ENCODE measurements at places on chromosomes 4 and X.

DNA sequence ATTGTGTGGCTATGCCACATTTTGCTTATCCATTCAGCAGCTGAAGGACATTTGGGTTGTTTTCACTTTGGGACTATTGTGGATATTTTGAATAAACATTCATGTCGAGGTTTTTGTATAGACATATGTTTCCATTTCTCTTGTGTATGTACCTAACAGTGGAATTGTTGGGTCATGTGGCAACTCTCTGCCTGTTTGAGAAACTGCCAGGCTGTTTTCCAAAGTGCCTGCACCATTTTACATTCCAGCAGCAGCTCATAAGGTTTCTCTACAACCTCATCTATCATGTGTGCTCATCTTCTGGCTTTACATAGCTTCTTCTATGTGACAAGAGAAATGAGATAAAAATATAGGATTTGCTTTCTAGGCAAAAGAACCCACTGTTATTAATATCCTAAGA, 29.5 kb upstream of the TSPAN5 start:
- no peak for DNase-seq

GRCh38 chr4:17492058-17492741, 19.7 kb downstream of the QDPR start:
- DNase-seq, result no peak

- no peak for DNase-seq
Measured at GRCh38 chr4:153794006-153794405, 5.1 kb upstream of the SFRP2 start.

DNA sequence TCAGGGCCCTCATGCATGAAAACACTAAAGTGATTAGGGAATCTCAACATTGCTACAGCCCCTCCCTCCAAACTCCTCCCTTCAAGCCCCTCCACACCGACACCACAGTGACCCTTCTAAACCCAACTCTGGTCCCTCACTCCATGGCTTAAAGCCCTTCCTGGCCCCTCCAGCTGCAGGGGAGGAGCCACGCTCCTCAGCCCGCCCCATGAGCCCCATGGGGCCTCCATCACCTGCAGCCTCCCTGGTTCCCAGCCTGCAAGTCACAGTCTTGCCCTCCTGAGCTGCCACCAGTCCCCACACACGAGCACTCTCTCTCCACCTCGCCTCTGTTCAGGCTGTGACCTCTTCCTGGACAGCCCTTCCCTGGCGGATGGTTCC, 31.2 kb downstream of the PPP2R2C start:
- no peak for DNase-seq

DNA sequence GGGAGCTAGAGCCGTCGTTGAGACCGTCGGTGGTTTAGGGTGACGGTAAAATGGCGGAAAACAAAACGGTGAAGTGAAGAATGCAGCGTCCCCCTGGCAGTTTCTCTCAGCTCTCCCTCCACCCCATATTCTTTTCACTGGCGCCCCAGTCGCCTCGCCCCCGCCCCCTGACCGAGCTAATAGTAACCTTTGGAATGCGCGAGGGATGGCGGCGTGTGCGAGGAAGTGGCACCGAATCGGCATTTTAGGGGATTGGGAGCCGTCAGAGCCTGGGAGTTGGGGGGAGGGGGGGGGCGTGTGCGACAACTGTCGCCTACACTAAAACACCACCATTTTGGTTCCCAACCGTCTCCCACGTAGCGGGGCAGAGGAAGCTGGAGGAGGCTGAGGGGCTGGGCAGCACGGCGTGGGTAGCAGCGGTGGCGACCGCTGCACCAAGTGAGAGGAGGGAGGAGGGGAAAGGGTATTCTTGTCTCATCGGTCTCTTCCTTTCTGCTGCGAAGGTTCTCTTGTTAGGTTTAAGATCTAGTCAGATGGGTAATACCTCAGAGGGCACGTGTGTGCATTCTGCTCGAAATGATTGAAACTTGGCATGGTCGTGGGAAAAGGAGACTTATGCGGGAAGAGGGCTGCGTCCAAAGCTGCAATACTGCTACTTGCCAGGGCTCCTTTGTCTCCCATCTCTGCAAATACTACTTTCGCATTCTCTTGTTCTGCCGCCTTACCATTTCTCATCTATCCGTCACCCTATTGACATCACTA, 840 bp downstream of the ZNF711 start:
- DNase-seq, result no peak

- no peak for DNase-seq
Measured at GRCh38 chr4:56961107-56961500, 16.3 kb downstream of the NOA1 start.

- no peak for DNase-seq
Measured at GRCh38 chr4:87505862-87506261, 23.3 kb downstream of the SPARCL1 start.

GRCh38 chrX:154486396-154487207, at the start of gene UBL4A:
UBL4A (minus strand) TSS chrX:154486615; CDS start chrX:154486584, 31 bp downstream.
- DNase-seq, result peak; percentile 50

- no peak for DNase-seq
Measured at GRCh38 chr4:142547974-142548373, 298.1 kb downstream of the INPP4B start.

DNA sequence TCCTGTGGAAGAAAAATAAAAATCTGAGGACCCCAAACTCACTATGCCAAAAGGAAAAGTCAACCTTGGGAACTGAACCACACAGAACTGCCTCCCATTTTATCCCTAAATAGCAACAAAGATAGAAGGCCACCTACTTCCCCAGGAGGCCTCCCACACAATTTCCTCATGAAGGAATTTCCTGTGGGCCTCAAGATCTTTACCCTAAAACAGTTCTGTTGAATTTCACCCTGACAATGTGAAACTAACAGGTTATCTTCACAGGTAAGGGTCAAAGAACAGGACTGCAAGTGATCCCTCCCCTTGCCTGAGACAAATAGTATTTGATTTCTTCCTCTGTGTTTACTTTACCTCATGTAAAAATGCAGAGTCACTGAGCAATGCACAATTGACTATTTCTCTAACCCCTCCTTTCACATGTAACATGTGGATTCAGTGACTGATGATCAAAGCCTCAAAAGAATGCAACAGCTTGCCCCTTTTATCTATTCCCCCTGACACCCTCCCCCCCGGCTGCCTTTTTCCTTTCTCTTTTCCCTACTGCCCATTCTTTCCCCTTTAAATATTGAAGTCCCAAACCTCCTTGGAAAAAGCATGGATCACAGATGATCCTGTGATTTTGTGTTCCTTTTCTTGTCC, 33.3 kb downstream of the MEPE start:
- no peak for DNase-seq

- no peak for DNase-seq
Measured at GRCh38 chr4:13527192-13527980, 16.9 kb downstream of the NKX3-2 start.

DNA sequence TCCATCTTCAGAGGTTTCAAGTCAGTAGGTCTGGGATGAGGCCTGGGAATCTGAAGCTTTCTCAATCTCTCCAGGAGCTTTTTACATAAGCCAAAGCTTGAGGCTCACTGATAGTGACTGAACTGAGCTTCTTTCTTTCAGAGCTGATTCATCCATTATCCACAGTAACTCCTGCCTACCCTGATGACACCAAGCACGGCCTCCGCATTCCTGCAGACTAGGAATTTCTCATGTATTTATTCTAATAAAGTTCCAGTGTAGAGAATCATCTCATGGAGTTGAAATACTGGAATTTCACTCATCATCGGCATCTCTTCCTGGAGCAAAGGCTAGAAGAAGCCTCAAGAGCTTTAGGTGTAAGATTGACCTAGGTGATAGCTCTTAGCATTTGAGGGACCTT, 12.1 kb upstream of the DCTD start:
- DNase-seq, result no peak

- DNase-seq, result no peak
Measured at GRCh38 chr4:57078685-57079521, 31.3 kb downstream of the IGFBP7 start.

GRCh38 chrX:105260291-105261043, 40.0 kb upstream of the TEX13A start:
- DNase-seq, result no peak

- no peak for DNase-seq
Measured at GRCh38 chrX:43566170-43566569, 89.9 kb upstream of the MAOA start.

- no peak for DNase-seq
Measured at GRCh38 chr4:40206426-40206825, 9.6 kb downstream of the RHOH start.

DNA sequence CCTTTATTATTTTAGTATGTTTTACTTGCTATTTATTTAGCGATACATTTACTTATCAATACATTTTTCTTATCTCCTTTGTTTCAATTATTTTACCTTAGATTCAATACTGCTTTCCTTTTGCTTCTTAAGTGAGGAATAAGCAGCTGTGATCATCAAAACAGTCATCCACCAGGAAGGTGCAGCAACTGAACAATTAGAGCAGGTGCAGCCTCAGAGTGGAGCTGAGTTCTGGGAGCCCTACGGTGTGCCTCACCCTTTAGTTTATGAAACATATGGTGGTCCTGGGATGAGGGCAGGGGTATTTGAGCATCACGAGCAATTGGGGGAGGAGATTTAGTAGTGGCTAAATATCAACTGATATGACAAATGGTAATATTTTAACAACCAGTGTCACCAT, 111.0 kb downstream of the FRYL start:
- no peak for DNase-seq

DNA sequence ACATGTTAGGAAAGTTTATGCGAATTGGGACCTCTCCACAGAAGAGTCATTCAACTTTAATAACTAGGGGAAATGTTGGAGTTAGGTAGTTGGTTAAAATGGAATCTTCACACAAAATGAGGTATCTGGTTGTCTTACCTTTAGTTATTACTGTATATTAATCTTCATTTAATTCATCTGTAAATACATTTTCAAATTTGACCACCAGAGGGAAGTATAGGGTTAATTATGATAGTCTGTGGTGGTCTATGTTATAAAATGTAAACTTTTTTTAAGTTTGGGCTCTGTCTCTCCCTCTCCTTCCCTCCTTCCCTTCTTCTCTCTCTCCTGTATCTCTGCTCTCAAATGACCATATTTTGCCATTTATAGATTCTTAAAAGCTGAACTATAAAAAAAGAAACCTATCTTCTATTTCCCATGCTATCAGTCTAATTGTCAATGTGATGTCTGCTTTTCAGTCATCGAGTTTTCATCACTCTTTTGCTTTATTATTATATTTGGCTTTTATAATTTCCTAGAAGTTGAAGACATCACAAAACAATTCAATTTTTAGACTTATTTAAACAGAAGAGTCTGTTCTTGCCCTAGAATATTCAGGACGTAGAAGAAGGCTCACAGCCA, 49.8 kb downstream of the TMEM144 start:
- DNase-seq, result no peak

GRCh38 chr4:32455231-32455630, 1735.1 kb downstream of the PCDH7 start:
- DNase-seq, result no peak

DNA sequence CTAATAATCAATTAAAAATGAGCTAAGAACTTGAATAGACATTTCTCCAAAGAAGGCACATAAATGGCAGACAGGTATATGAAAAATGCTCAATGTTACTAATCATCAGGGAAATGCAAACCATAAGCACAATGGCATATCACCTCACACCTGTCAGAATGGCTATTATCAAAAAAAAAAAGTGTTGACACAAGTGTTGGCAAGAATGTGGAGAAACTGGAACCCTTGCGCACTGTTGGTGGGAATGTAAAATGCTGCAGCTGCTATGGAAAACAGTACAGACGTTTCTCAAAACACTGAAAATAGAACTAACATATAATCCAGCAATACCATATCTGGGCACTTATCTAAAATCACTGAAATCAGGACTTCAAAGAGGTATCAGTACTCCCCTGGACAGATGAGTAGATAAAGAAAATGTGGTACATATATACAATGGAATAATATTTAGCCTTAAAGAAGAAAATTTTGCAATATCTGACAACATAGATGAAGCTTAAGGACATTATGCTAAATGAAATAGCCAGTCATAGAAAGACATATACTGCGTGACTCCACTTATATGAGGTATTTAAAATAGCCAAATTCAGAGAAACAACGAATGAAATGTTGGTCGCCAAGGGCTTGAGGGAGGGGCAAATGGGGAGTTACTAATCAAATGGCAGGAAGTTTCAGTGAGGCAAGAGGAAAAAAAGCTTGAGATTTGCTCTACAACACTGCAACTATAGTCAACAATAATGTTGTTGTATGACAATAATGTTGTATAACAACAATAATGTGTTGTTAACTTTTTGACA, 175.5 kb downstream of the WDFY3 start:
- no peak for DNase-seq

DNA sequence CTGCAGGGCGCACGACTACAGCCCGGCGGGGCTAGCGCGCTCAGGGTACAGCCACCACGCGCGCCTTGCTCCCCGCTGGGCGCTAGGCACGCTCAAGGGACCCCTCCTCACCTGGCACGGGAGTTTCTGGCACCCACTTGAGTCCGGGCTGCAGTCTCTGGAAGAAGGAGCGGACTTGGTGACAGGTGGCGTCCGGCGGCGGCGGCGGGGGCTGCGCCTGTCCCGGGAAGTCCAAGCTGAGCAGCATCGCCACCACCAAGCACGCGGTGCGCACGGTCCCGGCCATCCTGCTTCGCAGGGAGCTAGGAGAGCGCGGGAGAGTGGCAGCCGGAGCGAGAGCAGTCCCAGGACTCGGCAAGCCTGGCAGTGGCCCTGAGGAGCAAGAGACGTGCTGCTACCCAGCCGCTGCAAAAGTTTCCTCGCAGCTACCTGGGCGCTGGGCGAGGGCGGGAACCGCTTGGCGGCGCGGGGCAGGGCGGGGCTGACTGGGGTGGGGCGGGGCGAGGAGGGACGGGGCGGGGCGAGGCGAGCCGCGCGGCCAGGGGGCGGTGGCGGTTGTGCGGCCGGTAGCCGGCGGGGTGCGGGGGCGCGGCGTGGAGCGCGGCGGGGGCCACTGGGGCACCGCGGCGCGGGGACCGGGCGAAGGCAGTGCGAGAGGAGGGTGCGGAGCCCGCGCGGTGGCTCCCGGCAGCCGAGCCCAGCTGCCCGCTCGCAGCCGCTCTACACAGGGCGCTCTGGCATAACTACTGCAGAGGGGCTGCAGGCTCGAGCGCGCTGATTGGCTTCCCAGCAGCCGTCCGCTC, at the start of gene GPC3:
Gene GPC3, minus strand, starts transcription at position 431 of the 803 bp plus-strand sequence.
- DNase-seq, result peak; percentile 54

DNA sequence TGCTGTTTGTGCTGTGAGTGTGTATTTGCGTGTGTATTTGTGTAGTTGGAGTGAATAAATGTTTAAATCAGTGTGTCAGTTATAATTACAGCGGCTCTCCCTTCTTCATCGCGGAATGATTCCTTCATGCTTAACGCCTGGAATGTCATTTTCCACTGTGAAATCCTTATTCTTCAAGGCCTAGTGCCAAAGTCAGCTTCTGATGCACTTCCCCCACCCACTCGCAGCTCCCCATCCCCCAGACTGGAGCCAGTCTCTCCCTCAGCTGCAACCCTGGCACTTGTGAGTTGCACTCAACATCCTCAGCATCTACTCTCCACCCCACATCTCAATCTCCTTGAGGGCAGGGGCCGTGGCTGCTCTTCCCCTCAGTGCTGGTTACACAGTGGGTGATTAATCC, 583.0 kb downstream of the BCOR start:
- DNase-seq, result no peak

GRCh38 chr4:174133551-174133950, 149.9 kb downstream of the FBXO8 start:
- DNase-seq, result no peak

DNA sequence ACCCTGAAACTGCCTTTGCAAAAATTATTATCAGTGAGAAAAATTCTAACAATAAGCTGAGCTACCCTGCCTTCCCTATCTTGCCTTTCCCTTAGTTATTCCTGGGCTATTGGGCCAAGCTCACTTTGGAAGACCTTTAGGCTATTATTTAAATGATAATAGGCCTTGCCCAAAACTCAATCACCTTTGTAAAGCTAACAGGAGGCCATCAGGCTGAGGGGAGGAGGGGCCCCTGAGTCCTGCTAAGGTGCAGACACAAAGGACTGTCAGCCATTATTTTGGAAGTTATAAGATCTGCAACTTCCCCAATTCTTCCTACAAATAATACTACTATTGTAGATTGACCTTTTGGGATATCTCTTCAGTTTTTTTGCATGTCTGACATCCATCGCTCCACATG, 278.8 kb upstream of the DIAPH2 start:
- DNase-seq, result no peak
